ENCODE measurements at places on chromosomes 7 and 10. TPM values are rescaled to one million over a fixed set of nuclear protein-coding genes. Genes with fewer than 3 reads are reported as not detected.

The UBN2 gene
- total RNA-seq = 39.0 TPM

The KMT2C gene
- total RNA-seq = 45.4 TPM

The PITX3 gene
- total RNA-seq = 0.48 TPM

The NME8 gene
- 1.5 TPM for total RNA-seq

The MYPN gene
- total RNA-seq = 0.05 TPM

The LRRTM3 gene
- total RNA-seq = 0.32 TPM

The AKR1C1 gene
- total RNA-seq = 3.9 TPM

The TASOR2 gene
- 54.5 TPM for total RNA-seq

The ENTPD1 gene
- 2.3 TPM for total RNA-seq

The SPDYE11 gene
- not detected for total RNA-seq

The PDZD7 gene
- total RNA-seq = 1.9 TPM

The MEOX2 gene
- 0.07 TPM for total RNA-seq

The GALNT17 gene
- 61.1 TPM for total RNA-seq

The TBX20 gene
- 0.37 TPM for total RNA-seq

The CYP3A4 gene
- 0.33 TPM for total RNA-seq

The SFTPD gene
- 1.1 TPM for total RNA-seq

The MUC3A gene
- 50.6 TPM for total RNA-seq

The TAS2R4 gene
- 1.1 TPM for total RNA-seq

The GCK gene
- total RNA-seq = 4.5 TPM

The RNF148 gene
- 0.17 TPM for total RNA-seq

The SPDYE1 gene
- total RNA-seq = not detected

The CC2D2B gene
- 0.32 TPM for total RNA-seq

The GPR37 gene
- total RNA-seq = 20.4 TPM

The CCDC172 gene
- 3.0 TPM for total RNA-seq

The TAC1 gene
- 0.42 TPM for total RNA-seq

The IL15RA gene
- total RNA-seq = 2.2 TPM

The DLG5 gene
- 65.5 TPM for total RNA-seq

The INPP5A gene
- 21.5 TPM for total RNA-seq

The SFTPA1 gene
- total RNA-seq = 4.4 TPM

The SPAM1 gene
- total RNA-seq = not detected

The ZNRF2 gene
- 17.8 TPM for total RNA-seq

The RBP4 gene
- 2.2 TPM for total RNA-seq

The GNA12 gene
- 89.2 TPM for total RNA-seq

The ASZ1 gene
- not detected for total RNA-seq

The ABCC2 gene
- 0.57 TPM for total RNA-seq

The REEP3 gene
- total RNA-seq = 18.5 TPM

The PIK3CG gene
- 0.11 TPM for total RNA-seq

The HMX2 gene
- total RNA-seq = 1.4 TPM

The C10orf143 gene
- total RNA-seq = 1.9 TPM

The SEMA3E gene
- 2.5 TPM for total RNA-seq

The MEST gene
- total RNA-seq = 143 TPM

The ATG9B gene
- total RNA-seq = 3.8 TPM

The TAS2R16 gene
- total RNA-seq = not detected

The HYAL4 gene
- not detected for total RNA-seq

The RARRES2 gene
- total RNA-seq = 197 TPM

The MYL10 gene
- total RNA-seq = not detected

The SLC18A3 gene
- 0.09 TPM for total RNA-seq

The AMZ1 gene
- 1.4 TPM for total RNA-seq
